ENCODE measurements at places on chromosomes 1 and 21.

DNA sequence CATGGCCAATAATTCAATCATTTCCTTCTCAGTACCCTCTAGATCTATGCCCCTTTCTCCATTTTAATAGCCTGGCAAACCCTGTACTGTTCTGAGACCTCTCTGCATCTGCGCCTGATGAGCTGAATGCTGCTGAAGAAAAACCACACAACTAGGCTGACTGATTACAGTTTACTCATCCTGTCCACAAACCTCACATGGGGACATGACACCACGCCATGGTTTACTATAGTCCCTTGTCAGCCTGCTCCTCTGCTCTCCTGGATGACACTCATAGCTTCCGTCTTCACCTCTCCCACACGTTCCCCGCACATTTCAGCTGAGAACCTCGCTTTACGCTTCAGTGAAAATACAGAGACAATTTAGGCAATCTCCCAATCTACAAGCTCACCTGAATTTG, 59.7 kb downstream of the DESI2 start:
- no peaks in the 10 kb centered on the region for H3K4me1 ChIP-seq
- no peaks in the 10 kb centered on the region for H3K27me3 ChIP-seq
- H3K36me3 ChIP-seq, result no peaks in the 10 kb centered on the region
- no peak for DNase-seq
- no peak overlapping the region for H3K4me3 ChIP-seq

- H3K36me3 ChIP-seq, result no peaks in the 10 kb centered on the region
- no peak overlapping the region for H3K27ac ChIP-seq
Observed at GRCh38 chr1:207312604-207312920, 8.9 kb upstream of the CD55 start.

GRCh38 chr1:67843331-67843730, 10.1 kb upstream of the GNG12 start:
- H3K4me3 ChIP-seq, result no peak overlapping the region
- DNase-seq, result no peak
- no peak overlapping the region for H3K27ac ChIP-seq
- H3K36me3 ChIP-seq, result no peaks in the 10 kb centered on the region
- H3K27me3 ChIP-seq, result no peaks in the 10 kb centered on the region

GRCh38 chr1:29157269-29157601, 24.5 kb downstream of the SRSF4 start:
- no peaks in the 10 kb centered on the region for H3K27me3 ChIP-seq
- DNase-seq, result no peak
- no peak overlapping the region for H3K4me3 ChIP-seq
- H3K4me1 ChIP-seq, result peaks cover 5% of the 10 kb centered on the region
- no peak overlapping the region for H3K27ac ChIP-seq

DNA sequence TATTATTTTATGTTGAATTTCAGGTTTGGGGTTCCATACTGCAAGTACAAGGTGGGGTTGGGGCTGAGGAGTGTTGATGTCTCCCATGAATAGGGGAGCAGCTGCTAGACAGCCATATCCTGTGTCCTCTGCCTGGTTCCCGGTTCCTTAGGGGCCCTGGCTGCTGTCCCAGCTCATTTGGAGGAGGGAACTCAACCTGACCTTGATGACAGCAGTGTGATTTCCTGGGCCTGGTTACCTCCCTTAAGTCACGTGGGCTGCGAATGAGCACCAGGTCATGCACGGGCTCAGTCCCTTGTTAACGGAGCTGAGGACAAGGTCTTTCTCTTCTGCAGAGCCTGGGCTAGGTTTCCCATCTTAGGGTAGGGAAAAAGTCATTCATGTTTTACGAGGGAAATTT, 85.1 kb downstream of the MTR start:
- no peaks in the 10 kb centered on the region for H3K36me3 ChIP-seq
- no peak for DNase-seq
- H3K4me3 ChIP-seq, result no peak overlapping the region

DNA sequence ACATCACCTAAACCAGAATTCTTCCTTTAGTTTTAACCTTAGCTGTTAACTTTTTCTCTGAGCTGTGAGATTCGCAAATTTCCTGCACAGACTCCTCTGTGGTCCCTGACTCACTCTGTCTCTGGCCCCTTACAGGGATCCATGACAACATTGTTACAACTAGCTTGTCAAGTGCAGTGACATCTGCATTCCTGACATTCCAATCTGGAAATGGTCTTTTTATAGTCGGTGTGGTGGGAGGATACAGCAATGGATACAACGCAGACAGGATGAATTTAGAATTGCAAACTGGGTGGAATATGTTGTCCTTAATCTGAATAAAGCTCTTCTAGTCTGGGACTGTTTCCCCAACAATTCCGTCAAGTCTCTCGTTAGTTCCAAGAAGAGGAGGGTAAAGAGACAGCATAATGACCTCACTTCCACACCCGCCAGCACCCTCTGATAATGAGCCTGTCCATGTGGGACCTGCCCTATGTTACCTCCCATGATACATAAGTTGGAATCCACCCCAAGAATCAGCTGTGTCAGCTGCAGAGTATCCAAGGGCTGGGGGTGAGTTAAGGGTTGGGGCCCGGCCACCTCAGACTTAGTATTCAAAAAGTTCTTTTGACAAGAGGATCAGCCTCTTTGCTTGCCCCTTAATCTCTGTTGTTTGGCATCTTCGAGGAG, 49.4 kb downstream of the ILDR2 start:
- H3K27ac ChIP-seq, result no peak overlapping the region
- peaks cover 12% of the 10 kb centered on the region for H3K27me3 ChIP-seq
- no peak for DNase-seq
- H3K36me3 ChIP-seq, result no peaks in the 10 kb centered on the region
- no peak overlapping the region for H3K4me3 ChIP-seq

DNA sequence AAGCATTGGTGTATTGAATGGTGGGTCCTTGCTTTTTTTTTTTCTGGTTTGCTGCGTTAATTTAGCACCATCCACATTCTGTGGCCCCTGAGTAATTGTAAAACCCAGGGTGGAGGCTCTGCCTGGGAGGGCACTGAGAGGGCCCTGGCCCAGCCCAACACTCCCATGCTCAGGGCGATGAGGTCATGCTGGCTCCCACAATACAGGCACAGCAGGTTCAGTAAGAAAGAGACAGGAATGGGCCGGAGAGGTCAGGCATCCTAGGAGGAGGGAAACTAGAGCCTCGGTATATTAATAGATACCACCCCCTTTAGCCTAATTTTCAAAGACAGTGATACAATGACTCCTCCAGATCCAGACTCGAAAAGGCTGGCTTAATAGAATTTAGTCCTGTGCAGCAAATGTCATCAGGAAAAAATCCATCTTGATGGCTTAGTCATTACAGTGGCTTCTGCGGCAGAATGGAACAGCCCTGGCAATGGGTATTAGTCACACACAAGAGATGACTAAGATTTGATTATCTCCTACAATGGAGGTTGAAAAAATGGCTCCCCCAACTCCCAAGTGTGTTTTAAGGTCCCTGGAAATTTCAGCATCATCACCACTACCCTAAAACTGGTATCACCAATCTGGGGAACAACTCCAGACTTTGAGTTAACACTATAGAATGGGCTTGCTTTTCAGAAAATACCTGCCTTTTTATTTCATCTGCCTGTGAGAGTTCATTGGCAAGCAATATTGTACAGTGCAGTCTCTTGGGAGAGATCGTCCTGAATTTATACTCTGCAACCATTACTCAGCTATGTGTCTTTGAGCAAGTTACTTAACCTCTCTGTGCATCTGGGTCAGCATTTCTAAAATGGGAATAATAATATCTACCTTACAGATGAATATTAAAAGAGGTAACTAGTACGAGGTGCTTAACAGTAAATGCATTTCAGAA, 43.9 kb upstream of the LYST start:
- no peaks in the 10 kb centered on the region for H3K36me3 ChIP-seq
- no peak overlapping the region for H3K27ac ChIP-seq
- H3K4me3 ChIP-seq, result no peak overlapping the region
- DNase-seq, result peak; percentile 60
- H3K27me3 ChIP-seq, result no peaks in the 10 kb centered on the region

GRCh38 chr1:168373869-168374268, 93.2 kb downstream of the TBX19 start:
- no peak overlapping the region for H3K27ac ChIP-seq
- H3K4me1 ChIP-seq, result no peaks in the 10 kb centered on the region
- no peak for DNase-seq
- H3K36me3 ChIP-seq, result no peaks in the 10 kb centered on the region
- H3K27me3 ChIP-seq, result no peaks in the 10 kb centered on the region
- H3K4me3 ChIP-seq, result no peak overlapping the region

DNA sequence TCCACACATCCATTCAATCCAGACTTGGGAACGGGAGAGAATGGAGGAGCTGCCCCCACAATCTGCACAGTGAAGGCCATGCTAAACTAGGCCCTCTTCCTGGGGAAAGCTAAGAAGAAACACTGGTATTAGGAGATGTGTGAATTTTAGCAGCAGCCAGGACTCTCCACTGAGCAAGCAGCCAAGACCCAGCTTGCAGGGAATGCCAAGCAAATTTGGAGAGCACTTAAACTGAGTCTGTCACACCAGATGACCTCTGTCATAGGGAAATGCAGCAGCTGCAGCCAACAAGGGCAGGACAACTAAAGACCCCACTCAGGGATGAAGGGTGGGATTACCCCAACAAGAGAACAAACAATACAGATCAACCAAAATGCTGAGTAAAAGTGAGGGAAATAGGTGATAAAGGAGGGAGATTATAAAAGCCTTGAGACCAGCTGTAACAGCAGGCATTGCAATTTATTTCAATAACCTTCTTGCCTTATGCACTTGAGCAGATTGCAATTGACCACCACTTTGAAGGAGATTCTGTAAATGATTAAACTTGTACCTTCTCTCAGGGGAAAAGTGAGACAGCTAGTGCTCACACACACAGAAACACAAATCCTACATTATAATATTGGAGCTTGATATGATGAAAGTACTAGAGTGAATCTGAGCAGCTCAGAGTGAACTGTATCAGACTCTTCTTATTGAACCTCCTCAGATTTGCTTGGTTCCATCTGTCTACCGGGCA, 2.5 kb upstream of the CLCA1 start:
- no peak overlapping the region for H3K4me3 ChIP-seq
- DNase-seq, result no peak
- H3K36me3 ChIP-seq, result no peaks in the 10 kb centered on the region
- H3K27me3 ChIP-seq, result no peaks in the 10 kb centered on the region
- no peak overlapping the region for H3K27ac ChIP-seq

DNA sequence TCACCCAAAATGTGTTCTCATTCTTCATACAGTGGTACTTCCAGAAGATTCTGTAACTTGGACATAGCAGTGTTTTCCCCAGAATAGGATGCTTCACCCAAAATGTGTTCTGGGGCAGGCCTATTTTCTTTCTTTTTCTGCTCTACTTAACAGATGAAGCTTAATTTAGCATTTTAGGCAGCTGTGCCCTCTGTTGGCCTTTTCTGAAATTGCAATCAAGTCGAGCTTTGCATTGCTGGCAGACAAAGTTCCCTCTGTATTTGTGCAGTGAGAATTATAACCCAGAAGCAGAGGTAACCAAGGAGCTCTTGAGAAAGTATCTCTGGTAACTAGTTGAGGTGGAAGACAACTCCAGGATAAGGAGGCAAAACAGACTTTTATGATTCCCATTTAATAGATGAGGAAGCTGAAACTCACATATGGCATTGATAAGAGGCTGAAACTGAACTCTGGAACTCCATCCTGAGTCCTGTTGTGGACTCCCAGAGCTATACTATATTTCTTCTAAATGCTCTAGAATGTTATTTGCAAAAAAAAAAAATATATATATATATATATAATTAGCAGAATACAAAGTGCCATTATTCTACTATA, 50.3 kb upstream of the L1TD1 start:
- no peaks in the 10 kb centered on the region for H3K36me3 ChIP-seq
- no peak overlapping the region for H3K4me3 ChIP-seq
- H3K4me1 ChIP-seq, result peaks cover 2% of the 10 kb centered on the region
- H3K27ac ChIP-seq, result no peak overlapping the region
- no peaks in the 10 kb centered on the region for H3K27me3 ChIP-seq

DNA sequence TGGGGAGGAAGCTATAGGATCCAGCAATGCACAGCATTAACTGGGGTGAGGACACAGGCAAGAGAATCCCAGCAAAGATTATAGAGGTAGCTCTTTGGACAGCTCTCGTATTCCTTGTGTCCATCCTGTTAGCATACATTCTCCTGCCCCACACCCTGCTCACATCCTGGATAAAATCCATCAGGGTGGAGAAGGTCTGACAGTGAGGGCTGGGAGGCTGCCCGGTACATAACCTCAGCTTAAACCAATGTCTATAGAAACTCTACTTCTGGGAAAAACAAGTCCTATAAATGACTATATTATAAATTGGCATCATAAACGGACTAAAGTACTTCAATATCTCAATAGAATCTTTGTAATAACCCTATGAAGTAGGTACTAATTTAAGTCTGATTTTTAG, 36.8 kb upstream of the UBE2U start:
- H3K27ac ChIP-seq, result no peak overlapping the region
- H3K36me3 ChIP-seq, result peaks cover 58% of the 10 kb centered on the region
- DNase-seq, result no peak
- H3K4me3 ChIP-seq, result no peak overlapping the region
- no peaks in the 10 kb centered on the region for H3K27me3 ChIP-seq

- peaks cover 5% of the 10 kb centered on the region for H3K36me3 ChIP-seq
- H3K4me3 ChIP-seq, result no peak overlapping the region
- no peak overlapping the region for H3K27ac ChIP-seq
- DNase-seq, result no peak
- no peaks in the 10 kb centered on the region for H3K4me1 ChIP-seq
Observed at GRCh38 chr1:3811595-3811911, 15.3 kb upstream of the LRRC47 start.

GRCh38 chr1:118335331-118335732, 150.3 kb upstream of the SPAG17 start:
- no peak overlapping the region for H3K4me3 ChIP-seq
- no peaks in the 10 kb centered on the region for H3K36me3 ChIP-seq
- no peaks in the 10 kb centered on the region for H3K4me1 ChIP-seq

- H3K36me3 ChIP-seq, result peaks cover 22% of the 10 kb centered on the region
- no peak overlapping the region for H3K27ac ChIP-seq
- peak; percentile 67 for DNase-seq
Observed at GRCh38 chr1:240936911-240937668, 325.1 kb upstream of the GREM2 start.

- DNase-seq, result peak; percentile 13
- H3K4me1 ChIP-seq, result 0 out of 2 replicates have a peak, but pooled peaks cover 5% of the 10 kb centered on the region
- peaks cover 35% of the 10 kb centered on the region for H3K36me3 ChIP-seq
- H3K27me3 ChIP-seq, result no peaks in the 10 kb centered on the region
- H3K27ac ChIP-seq, result no peak overlapping the region
Observed at GRCh38 chr1:228403231-228403631, 3.4 kb downstream of the TRIM11 start.

DNA sequence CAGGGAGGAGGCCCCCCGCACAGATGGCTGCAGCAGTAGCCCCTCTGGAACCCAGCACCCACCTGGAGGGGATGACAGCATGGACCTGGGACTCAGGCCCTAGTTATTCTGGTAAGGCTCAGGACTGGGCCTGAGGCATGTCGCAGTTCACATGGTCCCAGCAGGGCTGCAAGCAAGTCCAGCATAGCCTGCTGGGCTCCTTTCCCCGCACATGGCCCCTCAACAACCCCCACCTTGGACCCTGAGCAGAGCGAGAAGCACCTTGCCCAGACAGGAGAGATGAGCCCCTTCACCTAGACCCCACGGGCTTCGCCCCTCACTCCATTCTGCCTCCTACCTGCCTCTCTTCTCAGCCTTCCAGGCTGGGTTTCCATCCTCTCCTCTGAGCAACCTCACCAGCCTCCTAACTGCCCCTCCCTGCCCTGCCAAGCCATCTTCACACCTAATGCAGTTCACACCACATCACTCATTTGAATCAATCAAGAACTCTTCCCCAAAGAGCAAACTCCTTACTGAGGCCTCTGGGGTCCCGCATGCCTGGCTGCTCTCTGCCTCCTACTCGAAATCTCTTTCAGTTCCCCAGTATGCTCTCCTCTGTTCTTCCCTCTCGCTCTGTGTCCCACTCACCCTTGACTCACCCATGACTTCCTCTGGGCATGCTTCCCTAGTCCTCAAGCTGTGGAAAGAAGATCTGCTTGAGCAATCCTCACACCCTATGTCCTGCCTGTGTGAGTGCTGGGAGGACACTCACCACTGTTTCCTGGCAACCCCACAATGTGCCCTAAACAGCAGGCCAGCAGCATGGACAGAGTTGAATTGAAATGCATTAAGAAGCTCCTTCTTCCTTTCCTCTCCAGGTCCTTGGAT, 9.4 kb upstream of the THEMIS2 start:
- H3K27me3 ChIP-seq, result no peaks in the 10 kb centered on the region
